ENCODE measurements at places on chromosomes 3 and 15. TPM values are rescaled to one million over a fixed set of nuclear protein-coding genes. Genes with fewer than 3 reads are reported as not detected.

- DNase-seq = no peak
Measured at GRCh38 chr3:124765197-124765840, 35.1 kb downstream of the UMPS start.

GRCh38 chr3:102415553-102415952 lies 19.3 kb upstream of the ZPLD1 start:
- no peak for DNase-seq

GRCh38 chr3:120683213-120683612 lies 1.2 kb upstream of the HGD start:
- DNase-seq = no peak

DNA sequence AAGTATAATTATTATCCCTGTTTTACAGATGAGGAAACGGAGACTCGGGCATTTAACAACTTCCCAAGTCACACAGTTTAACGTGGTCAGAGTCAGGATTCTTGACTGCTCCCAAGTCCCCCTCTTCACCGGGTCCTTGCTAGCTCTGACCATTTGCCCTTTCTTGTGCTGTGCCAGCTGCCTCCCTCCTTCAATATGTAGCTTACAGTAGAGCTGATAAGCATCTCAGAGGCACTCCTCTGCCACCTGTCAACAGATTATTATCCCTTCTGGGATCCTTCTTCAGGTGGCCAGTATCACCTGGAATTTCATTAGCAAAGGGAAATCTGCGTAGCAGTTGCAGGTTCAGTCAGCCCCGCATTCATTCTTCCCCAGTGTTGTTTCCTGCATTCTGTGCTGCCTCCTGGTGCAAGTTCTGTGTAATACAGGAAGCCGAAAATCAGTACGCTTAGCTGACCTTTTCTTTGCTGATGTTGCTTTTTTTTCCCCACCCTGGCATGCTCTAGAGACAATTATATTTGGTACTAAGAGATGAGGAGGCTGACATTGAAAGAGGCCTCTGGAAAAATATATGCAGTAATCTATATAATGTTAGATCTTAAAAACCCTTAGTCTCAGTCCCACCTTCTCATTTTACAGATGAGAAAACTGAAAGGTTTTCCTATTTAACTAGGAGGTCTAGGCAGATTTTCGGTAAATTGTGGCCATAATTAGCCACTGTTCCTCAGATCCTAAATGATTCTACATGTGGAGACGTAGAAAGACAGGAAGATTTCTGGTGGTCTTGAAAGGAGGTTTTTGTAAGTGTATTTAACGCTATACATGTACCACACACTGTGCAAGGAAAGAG lies 24.8 kb downstream of the TMOD2 start:
- peak; percentile 65 for DNase-seq

GRCh38 chr3:46666453-46666845 lies 27.0 kb downstream of the ALS2CL start:
- DNase-seq = no peak

DNA sequence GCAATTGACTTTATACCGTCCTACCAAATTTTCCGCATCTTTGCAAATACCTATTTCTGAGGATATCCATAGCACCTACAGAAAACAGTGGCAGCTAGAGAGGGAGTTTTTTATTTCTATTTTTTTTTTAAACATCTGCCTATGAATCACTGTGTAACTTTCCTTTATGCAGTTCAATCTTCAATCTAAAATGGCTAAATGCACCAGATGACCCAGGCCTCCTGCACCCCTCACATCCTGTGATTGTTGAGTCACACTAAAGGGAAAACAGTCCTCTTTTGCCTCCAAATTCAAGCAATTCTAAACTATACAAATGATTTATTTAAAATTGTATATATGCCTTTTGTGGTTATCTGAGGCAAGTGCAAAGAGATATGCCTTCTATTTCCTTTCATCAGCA lies 20.1 kb upstream of the BCL6 start:
- DNase-seq = no peak

GRCh38 chr3:144085964-144086363 lies 114.3 kb downstream of the DIPK2A start:
- no peak for DNase-seq

TM4SF1 gene
- 30.8 TPM for total RNA-seq

CPN2 gene
- total RNA-seq = 0.15 TPM

ASB14 gene
- total RNA-seq = not detected

EIF5A2 gene
- total RNA-seq = 6.1 TPM

ALDH1L1 gene
- total RNA-seq = 25.6 TPM

CTXND1 gene
- 0.11 TPM for total RNA-seq

GRAMD2A gene
- 3.3 TPM for total RNA-seq
